ENCODE measurements at places on chromosomes 11 and 22. TPM values are rescaled to one million over a fixed set of nuclear protein-coding genes. Genes with fewer than 3 reads are reported as not detected.

The OR52E8 gene
- polyA plus RNA-seq, result not detected

The ABCC8 gene
- polyA plus RNA-seq, result 1.5 TPM

GRCh38 chr11:77418971-77419597 lies 54.8 kb downstream of the PAK1 start:
- DNase-seq, result no peak

The ARFIP2 gene
- 69.8 TPM for polyA plus RNA-seq

The OR9Q2 gene
- not detected for polyA plus RNA-seq

GRCh38 chr11:45079075-45079444 lies 67.4 kb upstream of the PRDM11 start:
- no peak for DNase-seq

The MS4A15 gene
- not detected for polyA plus RNA-seq

DNA sequence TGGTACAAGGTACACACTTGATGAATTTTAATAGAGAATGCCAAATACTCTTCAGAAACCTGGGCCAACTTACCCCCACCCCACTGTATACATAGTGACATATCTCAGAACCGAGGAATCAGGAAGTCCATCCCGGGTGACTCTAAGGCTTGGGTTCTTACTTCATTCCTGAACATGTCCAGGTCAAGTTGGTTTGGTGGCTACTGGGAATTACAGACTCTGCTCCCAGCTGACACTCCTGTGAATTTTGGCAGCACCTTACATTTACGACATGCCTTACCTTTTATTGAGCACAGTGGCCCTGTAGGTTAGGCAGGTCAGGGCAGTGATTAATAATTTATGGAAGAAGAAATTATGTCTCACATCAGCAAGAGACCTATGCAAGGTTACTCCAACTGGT lies 70.1 kb upstream of the LDLRAD3 start:
- DNase-seq, result no peak

Data from right renal pelvis (tissue), 4 donors.